ENCODE measurements at places on chromosomes 5 and 9.
A peak's percentile ranks its signal among the peaks of the same experiment; 100 is the strongest.

DNA sequence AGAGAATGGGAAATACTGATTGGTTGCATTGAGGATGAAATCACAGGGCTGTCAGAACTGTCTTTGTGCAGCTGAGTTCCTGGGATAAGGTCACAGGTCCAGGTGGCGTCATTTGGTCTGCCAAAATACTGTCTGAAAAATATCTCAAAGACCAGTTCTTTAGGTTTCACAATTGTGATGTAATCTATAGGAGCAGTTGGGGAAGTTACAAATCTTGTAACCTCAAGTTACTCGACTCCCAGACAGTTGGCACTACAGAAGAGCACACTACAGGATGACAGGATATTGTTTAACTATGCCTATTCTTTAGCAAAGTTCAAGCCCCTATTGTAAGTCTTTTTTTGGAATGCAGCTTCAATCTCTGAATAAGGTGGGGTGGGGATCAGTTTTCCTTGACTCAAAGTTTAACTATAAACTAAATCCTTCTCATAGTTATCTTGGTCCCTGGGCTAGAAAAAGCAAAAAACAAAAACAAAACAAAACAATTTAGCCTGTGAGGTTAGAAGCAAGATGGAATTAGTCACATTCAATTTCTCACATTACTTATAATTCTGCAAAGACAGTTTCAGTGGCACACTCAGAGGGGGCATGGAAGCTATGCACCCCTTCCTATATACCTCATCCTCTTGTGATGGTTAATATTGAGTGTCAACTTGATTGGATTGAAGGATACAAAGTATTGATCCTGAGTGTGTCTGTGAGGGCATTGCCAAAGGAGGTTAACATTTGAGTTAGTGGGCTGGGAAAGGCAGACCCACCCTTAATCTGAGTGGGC lies 276.0 kb downstream of the AUH start:
- no peak for DNase-seq

DNA sequence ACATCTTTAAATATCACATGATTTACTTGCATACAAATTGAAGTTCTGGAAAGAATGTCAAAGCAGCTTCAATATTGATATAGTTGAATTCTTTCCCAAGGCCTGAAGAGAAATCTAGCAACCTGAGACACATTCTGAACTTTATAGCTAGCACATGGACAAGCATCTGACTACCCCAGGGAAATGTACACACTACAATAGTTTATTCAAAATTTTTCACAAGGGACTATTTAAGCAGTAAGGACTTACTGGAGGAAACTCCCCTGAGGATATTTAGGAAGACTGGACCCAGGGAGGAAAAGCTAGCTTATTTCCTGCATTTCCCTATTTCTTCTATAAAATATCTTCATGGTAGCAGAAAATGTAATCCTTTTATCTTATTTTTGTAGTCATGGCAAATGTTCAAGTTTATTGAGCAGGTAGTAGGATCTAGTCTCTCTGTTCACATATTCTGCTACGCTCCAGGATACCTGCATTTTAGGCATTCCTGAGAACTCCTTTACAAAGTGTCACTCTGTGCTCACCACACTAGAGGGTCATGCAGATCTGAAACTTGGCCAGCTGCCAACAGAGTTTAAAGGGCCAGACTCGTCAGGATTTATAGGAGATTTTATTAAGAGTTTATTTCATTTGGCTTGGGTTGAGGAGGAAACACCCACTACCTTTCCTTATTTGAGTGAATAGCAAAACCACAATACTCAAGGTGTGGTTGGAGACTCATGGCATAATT lies 348.4 kb upstream of the FTMT start:
- DNase-seq = no peak

DNA sequence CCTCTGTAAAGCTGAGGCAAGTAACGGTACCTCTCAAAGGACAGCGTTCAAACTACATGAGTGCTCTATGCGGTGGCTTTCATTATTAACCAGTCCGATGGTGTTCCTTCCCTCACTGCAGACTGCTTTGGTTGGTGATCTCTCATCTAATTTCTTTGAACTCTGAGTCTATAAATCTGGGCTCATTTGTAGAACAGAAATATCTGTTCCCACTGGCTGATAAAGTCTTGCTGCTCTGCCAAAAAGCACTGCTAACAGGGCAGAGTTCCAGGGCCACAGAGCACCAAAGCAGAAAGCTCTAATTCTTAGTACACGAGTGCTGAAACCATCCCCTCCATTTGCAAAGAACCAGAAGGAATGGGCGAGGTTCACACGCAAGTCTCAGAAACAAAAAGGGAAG lies 81.9 kb downstream of the MED27 start:
- DNase-seq = no peak

- no peak for DNase-seq
Observed at GRCh38 chr9:37100741-37101140, 19.6 kb upstream of the ZCCHC7 start.

DNA sequence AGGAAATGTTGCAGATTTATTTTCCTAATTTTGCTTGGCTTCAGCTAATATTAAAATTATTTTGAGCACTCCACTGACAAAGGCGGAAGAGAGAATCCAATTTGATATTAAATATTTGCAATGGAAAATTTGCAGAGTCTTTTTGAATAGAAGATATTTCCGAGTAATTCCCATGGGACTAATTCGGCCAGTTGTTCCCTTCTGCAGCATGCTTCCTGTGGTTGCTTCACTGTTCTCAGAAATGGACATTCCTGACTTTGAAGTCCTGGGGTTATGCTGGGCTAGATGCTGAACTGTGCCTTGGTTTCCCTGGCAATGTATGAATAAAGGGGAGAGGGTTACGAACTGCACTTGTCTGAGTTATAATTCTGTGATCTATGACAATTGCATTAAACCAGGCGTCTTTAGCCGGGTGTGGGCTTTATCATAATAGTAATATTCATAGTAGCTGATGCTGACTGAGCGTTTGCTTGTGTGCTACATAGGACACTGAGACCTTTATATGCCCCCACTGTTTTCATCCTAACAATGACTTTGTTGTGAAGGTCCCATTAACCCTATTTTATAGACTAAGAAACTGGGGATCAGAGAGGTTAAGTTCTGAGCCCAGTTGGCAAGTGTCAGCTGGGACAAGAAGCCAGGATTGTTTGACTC lies 114.5 kb upstream of the SPRY4 start:
- DNase-seq = no peak

DNA sequence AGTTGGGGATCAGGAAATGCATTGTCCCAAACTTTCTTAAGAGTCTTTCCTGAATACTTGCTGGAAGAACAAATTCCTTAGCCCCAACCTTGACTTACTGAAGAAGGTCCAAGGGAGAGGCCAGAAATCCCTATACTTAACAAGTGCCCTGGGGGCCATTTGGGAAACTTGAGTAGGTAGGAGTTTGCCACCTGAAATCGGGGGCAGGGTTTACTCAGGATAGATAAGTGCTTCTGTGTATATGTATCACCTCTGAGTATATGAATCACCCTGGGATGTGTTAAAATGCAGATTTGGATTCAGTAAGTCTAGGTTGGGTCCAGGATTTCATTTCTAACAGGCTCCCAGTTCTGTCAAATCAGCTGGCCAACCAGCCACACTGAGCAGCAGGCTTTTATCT lies 47.9 kb upstream of the MYO10 start:
- no peak for DNase-seq

DNA sequence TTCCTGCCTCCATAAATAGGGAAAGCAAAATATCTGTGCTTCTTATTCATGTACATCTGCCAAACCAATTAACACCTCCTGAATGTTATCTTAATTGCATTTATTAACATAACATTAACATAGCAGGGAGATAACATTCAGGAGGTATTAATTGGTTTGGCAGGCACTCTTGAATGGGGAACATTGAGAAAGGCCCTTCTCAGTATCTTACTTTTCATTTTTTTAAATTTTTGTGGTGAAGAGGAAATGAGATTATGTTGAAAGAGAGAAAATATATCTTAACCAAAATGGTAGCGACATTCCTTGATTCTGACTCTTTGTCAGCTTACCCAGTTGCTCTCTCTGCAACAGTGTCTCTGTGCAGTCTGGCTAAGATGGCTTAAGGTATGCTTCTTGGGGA lies 100.4 kb upstream of the TLE1 start:
- DNase-seq = no peak

- DNase-seq = no peak
Observed at GRCh38 chr5:16681876-16682275, 65.1 kb upstream of the RETREG1 start.

GRCh38 chr5:169567079-169567478 lies 16.5 kb upstream of the SPDL1 start:
- no peak for DNase-seq

DNA sequence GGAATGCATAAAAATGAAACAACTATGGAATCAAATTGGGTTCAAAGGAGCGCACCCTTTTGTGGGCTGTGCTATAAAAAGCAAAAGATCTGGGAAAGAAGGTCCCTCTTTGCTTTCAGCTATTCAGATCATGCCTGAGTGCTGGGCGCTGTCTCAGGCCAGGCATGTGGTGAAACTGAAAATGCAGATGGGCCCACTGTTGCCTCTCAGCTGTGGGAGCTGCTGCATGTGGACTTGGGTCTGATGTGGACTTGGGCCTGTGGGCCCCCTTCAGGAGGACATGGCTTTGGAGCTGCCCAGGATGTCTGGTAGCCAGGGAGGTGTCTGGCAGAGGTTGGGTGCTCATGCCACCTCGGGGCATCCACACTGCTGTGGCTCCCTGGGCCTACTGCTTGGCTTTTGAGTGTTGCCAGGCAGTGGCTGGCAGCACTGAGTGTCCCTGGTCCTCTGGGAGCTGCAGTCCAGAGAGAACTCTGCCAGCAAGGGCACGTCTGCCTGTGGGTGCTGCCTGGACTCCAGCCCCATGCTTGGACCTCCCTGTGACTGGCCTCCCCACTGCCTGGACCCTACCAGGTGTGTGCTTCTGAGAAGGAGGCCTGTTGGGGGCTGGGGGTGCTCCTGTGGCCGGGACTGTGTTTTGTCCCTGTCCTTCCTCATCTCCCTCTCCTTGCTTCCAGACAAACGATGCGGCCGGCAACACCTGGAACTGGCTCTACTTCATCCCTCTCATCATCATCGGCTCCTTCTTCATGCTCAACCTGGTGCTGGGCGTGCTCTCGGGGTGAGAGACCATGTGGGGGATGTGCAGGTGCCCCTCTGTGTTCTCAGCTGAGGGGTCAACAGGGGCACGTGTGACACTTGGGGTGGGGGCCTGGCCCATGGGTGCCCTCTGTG lies 74.3 kb downstream of the CACNA1B start:
- no peak for DNase-seq

GRCh38 chr9:72203205-72203803 lies 54.1 kb downstream of the GDA start:
- DNase-seq = peak; percentile 53

DNA sequence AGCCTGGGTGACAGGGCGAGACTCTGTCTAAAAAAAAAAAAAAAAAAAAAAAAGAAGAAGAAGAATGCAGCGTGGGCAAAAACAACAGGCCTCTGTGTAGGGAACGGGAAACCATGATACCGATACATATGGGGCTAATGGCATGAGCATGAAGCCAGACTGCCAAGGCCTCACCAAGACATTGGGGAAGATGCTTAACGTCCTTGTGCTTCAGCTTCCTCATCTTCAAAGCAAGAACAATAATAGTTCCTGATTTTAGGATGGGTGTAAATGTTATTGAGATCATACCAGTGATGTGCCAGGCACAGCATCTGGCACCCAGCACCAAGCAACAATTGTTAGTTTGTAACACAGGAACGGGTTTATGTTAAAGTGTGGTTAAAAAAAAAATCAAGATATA lies 51.4 kb downstream of the NEURL1B start:
- DNase-seq = no peak

DNA sequence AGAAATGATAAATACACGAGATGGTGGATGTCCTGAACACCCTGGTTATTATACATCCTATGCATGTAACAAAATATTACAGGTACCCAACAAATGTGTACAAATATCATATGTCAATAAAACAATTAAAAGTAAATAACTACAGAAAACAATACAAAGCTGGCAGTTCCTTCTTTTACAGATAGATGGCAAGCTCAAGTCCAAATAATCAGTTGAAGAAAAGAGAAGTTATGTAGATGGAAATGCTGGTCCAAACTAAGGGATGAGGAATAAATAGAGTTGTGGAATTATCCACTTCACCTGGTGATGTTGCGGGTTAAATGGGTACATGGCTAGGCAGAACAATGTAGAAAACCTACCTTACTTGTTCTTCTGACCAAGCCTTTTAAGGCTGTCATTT lies 79.4 kb downstream of the PALM2AKAP2 start:
- no peak for DNase-seq

DNA sequence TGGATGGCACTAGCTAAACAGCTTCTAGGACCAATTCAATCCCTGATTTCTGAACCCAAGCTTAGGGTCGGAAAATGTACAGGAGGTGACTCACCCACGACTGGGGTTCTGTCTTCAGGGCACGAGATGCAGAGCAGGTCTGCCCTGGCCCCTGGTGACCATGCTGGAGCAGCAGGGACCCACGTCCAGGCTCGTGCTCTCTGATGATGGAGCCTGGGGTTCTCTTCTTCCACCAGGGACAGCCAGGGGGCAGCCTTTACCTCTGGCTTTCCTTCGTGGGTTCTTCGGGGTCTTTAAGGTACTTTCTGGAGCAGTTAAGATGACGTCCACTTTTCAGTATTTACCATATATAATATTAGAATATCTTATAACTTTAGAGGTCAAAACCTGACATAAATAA lies 2.1 kb downstream of the CFAP77 start:
- no peak for DNase-seq

- DNase-seq = no peak
Observed at GRCh38 chr9:130987054-130987453, 21.9 kb upstream of the LAMC3 start.

- DNase-seq = no peak
Observed at GRCh38 chr5:134103397-134103796, 11.1 kb upstream of the TCF7 start.

- DNase-seq = no peak
Observed at GRCh38 chr5:410911-411517, 32.0 kb upstream of the EXOC3 start.

DNA sequence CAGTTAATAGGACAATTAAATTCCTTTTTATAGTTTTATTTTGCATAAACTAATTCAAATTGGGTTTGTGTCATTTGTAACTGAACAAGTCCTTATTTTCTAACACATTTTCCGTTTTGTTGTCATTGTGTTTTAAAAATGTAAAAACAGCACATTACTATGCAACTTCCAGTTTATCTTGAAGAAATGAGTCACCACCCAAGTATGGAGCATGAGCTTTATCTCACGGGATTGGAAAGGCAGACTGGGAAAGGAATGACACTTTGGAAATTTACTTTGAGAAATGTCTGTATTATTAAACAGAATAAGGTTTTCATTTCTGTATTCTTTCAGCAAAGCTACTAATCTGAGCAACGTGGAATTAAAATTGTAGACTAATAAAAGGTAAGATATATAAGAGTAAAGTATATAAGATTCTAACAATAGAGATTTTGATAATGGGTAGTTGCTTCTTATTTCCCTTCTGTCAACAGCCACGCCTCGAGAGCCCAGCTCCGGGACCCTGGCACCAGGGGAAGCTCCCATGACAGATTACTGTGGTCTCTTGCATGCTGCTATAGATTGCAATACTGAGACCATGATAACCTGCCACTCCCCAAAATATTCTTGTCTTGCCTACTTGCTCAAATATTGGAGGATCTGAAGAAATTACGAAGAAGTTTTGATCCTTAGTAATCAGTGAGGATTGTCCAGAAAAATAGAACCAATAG lies 433.1 kb downstream of the CHSY3 start:
- peak; percentile 88 for DNase-seq
